ENCODE measurements at places on chromosomes 13 and 19.

- DNase-seq: no peak
Observed at GRCh38 chr13:91167706-91168385, 179.6 kb upstream of the MIR17HG start.

DNA sequence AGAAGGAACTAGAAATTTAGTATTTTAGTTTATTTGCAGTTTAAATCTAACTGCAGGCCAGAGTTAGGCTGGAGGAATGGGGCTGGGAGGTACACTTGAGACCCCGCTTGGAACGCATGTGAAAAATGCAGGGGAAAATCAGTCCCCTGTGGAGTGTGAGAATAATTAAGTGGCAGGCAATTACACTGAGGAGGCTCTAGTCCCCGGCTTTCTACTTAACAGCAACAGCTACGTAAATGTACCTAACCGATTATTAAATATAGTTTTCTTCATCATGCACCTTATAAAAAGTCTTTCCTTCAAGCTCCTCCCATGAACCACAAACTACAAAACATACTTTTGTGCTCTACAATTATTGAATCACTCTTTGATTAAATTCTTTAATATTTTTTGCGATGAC lies 804 bp downstream of the ZNF708 start:
- no peak for DNase-seq

DNA sequence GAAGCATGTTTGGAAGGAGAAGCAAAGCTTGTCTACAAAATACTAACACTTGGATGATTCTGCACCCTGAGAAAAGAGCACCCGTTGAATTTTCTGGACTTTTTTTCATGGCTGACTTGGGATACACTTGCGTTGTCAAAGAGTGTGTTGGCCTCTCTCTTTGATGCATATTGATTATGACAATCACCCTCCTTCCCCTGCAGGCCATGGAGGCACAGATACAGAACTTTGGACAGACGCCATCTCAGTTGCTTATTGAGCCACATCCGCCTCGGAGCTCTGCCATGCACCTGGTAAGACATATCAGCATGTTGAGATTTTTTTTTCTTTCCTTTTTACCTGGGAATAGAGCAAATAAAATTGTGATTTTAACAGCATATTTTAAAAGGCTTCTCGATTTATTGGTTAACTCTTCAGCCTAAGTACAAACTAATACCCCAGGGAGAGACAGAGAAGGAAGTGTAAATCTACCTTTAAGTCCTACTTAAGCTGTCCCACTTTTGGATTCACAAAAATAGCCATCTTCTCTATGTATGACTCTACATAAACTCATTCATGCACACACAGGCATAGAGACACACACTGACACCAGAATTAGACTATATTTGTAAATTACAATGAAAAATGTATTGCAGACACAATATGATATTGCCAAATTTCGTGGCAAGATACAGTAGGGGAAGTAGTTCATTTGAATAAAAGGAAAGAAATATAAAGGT lies 169.7 kb upstream of the MAB21L1 start:
- no peak for DNase-seq

- no peak for DNase-seq
Observed at GRCh38 chr13:30577401-30577852, 40.3 kb upstream of the USPL1 start.

DNA sequence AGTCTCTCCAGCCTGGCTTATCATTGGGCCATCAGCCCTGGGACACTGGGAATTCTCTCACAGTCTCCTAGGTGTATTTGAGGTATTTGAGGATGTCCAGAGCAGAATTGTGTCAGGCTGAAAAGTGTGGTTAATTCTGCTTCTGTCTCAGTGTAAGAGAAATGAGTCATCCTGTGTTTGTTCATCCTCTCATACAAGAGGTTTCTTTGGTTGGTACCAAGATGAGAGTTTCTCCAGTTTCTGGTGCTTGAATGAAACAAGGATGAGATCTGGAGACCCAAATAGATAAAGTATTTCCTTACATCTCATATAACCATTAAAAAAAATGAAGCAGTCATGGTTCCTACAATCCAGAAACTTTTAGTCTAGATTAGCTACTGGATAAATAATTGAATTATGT lies 7.7 kb downstream of the ZNF253 start:
- DNase-seq: peak; percentile 14

- DNase-seq: no peak
Observed at GRCh38 chr13:114259974-114260373, 21.4 kb upstream of the UPF3A start.

- no peak for DNase-seq
Observed at GRCh38 chr19:19637186-19637522, 6.3 kb downstream of the GMIP start.

- no peak for DNase-seq
Observed at GRCh38 chr13:107867701-107868661, 347.4 kb downstream of the LIG4 start.

DNA sequence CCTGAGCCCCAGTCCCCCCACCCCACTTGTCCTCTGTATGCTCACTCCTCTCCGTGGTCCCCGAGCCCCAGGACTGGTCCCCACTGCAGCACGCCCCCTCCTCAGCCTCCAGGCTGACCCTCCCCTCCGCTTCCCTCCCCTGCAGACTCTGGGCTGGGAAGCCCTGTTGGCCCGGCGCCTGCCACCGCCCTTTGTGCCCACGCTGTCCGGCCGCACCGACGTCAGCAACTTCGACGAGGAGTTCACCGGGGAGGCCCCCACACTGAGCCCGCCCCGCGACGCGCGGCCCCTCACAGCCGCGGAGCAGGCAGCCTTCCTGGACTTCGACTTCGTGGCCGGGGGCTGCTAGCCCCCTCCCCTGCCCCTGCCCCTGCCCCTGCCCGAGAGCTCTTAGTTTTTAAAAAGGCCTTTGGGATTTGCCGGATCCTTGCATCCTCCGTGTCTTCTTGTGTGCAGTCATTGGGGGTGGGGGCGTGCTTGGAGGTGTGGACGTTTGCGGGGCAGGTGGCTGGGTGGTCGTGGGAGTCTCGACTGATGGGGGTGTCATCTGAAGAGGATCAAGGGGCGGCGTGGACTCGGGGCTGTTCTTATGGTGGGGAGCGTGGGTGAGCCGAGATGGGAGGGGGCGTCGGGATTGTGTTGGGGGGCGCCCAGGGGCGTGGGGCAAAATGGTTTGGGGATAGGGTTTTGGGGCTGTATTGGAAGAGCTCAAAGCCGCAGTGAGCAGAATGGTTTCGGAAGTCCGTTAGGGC lies 3.5 kb downstream of the PTGER1 start:
- DNase-seq: no peak

- DNase-seq: no peak
Observed at GRCh38 chr13:31485183-31485582, 254.1 kb upstream of the RXFP2 start.

- peak; percentile 43 for DNase-seq
Observed at GRCh38 chr19:17327654-17328516, 6.8 kb downstream of the ANO8 start.

DNA sequence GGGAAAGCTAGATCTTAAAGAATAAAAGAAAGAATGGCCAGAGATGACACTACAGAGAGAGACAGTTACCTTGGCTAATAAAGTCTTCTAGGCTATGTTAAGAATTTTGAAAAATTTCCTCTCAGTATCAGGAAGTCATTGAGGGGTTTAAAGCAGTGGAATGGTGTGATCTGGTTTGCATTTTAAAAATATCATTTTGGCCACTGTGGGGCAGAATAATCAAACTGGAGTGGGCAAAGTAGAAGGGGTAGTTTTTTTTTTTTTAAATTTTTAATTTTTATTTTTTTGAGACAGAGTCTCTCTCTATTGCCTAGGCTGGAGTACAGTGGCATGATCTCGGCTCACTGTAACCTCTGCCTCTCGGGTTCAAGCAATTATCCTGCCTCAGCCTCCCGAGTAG lies 4.4 kb upstream of the CNMD start:
- DNase-seq: no peak

GRCh38 chr13:25085125-25085742 lies 10.7 kb upstream of the PABPC3 start:
- DNase-seq: no peak

DNA sequence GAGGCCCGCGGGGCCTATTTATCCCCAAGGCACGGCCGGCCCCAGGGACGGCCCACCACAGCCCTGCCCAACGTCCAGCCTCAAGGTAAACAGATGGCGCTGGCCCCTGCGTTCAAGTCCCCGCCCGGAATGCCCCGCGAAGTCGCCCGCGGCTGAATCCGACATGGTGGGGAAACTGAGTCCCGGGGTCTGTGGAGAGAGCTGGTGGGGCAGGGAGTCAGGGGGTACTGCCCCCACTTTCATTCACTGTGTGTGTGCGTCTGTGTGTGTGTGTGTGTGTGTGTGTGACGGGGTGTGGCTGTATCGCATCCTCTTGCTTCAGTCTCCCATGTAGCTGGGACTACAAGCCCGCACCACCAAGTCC lies 192 bp upstream of the COMP start:
- DNase-seq: no peak

DNA sequence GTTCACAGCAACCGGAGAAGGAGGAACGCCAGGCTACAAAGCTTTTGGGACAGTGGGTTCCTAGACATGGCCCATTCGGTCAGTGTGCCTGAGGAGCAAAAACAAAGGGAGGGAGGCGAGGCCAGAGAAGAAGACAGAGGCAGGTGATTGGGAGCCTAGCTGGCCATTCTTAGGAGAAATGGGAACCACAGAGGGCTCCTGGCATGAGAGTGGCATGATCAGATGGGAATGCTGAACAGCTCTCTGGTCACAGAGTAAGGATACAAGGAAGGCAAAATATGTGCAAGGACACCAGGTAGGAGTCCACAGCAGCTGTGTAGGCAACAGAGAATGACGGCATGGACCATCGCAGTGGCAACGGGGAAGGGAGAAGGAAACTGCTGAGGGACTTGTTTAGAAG lies 82.4 kb downstream of the EFNB2 start:
- no peak for DNase-seq

Measured in T-helper 2 cell (primary cell).